NB4 (cell line): ENCODE measurements at places on chromosomes 1 and 21.
A peak's percentile ranks its signal among the peaks of the same experiment; 100 is the strongest.

- DNase-seq, result no peak
Measured at GRCh38 chr1:70916034-70916427, 131.6 kb downstream of the PTGER3 start.

DNA sequence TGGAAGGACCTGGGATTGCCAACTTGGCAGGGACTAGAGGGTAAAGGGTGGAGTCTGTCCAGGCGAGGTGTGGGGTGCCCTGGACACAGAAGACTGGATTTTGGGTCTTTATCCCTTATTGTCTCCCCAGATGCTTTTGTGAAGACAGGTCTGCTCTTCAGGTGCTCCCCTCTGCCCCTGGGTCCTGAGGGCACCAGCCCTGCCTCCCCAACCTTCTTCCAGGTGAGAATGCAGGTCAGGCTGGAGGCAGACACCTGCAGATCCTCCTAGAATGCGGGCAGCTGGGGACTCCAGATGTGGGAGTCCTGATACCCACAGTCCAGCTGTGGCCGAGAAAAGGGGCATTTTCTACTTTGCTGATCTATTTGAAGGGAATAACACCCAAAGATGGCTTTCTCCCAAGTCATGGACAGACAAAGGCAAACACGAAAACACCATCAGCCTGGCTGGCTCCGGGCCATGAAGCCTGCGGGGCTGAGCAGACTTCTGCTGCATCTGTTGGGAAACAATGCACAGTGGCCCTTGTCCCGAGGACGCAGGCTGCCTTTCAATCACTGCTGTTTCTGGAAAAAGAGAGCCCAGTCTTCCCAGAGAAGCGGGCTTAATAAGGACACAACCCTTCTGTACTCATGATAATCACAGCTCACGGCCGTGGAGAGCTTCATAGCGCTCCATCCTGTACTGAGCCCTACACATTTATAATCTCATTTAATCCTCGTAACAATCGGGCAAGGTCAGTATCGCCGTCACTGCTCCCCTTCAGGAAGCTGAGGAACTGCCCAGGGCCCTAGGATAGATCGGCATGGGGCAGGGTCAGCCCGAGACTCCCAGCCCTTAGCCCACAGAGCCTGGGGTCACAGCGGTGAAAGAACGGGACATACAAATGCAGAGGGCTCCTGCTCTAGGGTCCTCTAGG lies 62.0 kb upstream of the ABCG1 start:
- DNase-seq, result no peak

GRCh38 chr1:97006044-97006661 lies 284.6 kb downstream of the PTBP2 start:
- no peak for DNase-seq

- peak; percentile 14 for DNase-seq
Measured at GRCh38 chr1:72186733-72187307, 95.5 kb downstream of the NEGR1 start.

- DNase-seq, result no peak
Measured at GRCh38 chr1:32345289-32345827, 9.3 kb upstream of the MARCKSL1 start.

GRCh38 chr1:5304702-5305101 lies 650.3 kb downstream of the AJAP1 start:
- no peak for DNase-seq

- DNase-seq, result peak; percentile 10
Measured at GRCh38 chr1:221439008-221439746, 302.7 kb downstream of the DUSP10 start.

GRCh38 chr1:226609836-226610455 lies 61.4 kb downstream of the STUM start:
- peak; percentile 52 for DNase-seq

DNA sequence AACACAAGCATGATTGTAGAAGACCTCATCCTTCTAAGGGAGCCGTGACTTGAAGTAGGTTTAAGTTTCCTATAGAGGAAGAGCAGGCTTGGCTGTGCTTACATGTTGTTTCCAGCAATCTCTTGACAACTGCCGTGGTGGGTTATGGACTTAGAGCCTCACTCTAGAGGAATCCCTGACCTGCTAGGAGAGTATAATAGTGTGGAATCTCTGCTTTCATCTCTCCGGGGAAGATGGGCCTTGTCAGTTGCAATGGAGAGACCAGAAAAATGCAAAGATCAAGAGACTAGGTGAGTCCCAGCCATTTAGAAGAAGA lies 137.6 kb downstream of the MIS18A start:
- no peak for DNase-seq

- DNase-seq, result no peak
Measured at GRCh38 chr1:47942240-47942629, 55.0 kb downstream of the TRABD2B start.

DNA sequence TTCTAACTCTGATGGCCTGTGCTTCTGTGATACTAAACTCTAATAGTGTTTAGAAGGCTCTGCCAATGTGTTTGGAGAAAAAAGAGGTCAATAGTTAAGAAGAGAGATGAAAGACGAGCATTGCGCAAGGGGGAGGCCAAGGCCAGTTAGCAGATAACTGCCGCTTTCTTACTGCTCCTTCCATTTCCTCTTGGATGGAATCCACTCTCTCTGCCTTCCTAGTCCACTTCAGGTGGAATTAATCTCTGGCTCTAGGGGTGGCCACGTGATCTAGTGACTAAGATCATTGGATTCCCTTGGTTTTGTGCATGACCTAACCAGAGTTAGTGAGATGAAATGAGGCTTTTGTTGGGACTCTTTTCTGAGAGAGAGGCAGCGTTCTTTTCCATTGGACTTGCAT lies 148.3 kb downstream of the ACTL8 start:
- DNase-seq, result no peak

- no peak for DNase-seq
Measured at GRCh38 chr1:68798071-68798470, 301.2 kb upstream of the DEPDC1 start.

DNA sequence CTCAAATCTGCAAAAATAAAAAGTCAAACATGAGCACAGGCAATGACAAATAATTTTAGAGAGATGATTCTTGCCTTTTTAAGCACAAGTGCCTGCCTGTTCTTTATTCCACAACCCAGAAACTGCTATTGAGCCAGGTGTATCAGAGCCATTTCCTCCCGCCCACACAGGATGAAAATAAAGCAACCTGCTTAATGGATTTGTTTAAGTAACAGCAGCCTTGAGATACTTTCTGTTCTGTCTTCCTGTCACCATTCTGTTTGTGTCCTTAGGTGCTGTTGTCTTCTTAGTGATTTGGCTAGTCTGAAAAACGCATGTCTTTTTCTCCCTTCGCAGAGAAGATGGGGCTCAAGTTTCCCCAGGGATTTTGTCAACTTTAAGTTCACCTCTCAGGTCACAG lies 11.4 kb downstream of the RPE65 start:
- no peak for DNase-seq

- peak; percentile 28 for DNase-seq
Measured at GRCh38 chr1:84724128-84724860, 34.0 kb upstream of the SSX2IP start.

GRCh38 chr1:244006961-244007360 lies 44.1 kb upstream of the ZBTB18 start:
- no peak for DNase-seq
